ENCODE measurements at places on chromosomes 5 and 9.

- no peak for DNase-seq
Observed at GRCh38 chr5:138560971-138561370, 14.2 kb downstream of the HSPA9 start.

DNA sequence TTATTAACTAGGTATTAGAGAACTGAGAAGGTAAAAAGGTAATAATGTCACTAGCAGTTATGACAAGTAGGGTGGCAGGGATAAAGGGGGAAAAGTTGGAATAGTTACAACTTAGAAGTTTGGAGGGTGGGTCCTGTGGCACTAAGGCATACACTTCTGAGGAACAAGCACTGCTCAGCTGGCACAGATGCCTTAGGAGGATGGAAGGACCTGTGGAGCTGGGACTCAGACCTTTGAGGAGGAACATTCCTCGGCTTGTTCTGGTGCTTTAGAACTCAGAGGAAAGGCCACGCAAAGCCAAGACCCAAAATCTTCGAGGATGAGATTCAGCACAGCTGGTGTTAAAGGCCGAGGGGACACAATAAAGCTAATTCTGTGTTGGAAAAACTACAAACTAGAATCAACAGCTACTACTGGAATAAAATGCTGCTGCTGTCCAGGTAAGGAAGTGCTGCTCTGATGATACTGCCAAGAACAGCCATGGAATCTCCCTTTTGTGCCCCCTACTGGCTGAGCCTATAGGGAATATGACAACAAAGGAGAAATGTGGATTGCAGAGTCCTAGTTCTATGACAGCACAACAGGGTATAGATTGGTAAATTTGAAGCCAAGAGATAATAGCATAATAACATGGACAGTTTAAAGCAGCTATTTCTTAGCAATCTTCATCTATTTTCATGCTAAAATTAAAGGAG is 126.7 kb downstream of the SLC25A46 start:
- DNase-seq, result peak; percentile 36

GRCh38 chr5:27129926-27130325 is 91.5 kb upstream of the CDH9 start:
- no peak for DNase-seq

DNA sequence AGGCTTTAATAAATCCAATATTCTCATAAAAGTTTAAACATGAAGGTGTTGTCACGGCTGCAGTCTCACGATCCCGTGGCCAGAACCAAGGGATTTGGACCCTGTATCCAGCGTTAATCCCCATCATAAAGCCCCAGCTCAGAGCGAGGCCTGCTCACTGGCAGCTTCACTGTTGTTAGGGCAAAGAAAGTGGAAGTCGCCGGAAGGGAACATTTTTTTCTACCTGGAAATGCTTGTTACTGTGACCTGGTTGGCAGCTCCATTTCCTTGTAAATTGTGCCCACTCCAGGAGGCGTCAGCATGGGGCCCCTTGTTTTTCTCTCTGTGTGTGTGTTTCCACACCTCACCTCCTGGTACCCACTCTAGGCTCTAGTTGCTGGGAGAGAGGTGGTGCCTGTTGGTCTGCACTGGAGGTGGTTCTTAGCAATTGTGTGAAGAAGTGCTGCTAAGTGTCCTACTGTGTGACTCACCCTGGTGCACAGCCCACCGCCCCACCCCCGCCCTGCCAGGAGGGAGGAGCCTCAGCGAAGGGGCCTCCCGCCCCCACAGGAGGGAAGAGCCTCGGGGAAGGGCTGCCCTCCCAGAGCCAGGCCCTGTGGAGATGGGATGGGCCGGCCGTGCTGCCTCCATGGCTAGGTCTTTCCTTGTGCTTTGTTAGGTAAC is 105.1 kb downstream of the EHMT1 start:
- DNase-seq, result peak; percentile 21

DNA sequence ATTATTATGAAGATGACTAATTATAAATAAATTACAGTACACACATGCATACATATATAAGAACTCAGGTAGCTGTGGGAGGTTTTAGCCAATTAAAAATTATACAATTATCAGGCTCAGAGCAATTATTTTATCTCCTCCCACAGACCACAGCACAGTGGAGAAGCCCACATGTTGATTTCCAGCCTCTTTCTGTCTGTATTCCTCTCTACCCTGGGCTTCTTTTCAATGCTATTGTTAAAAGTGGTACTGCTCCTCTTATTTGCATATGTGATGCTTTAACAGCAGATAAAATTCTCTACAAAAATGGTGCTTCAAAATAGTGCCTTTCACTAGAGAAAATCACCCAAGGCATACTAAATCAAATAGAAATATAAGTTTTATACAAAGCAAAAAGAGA is 218.7 kb downstream of the NFIB start:
- DNase-seq, result no peak

DNA sequence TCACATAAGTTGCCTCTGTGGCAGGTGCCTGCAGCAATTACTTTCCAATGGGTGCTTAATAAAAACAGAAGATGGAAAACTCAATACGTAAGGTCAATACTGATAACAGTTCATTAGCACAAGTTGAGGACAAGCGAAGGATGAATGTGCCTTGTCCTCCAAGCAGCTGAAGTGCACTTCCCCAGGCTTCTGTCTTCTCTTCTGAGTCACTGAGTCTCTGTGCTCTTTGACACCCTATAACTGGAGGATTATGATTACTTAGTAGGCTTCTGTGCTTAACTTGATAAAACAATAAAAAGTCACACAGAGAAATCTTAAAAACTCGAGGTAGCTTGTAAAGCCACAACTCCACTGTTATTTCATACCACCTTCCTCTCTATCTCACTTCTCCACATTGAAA is 216.6 kb upstream of the ADCY2 start:
- no peak for DNase-seq

- DNase-seq, result peak; percentile 83
Observed at GRCh38 chr5:32928761-32929160, 217.6 kb downstream of the NPR3 start.

GRCh38 chr9:119370816-119371215 is 1.6 kb upstream of the BRINP1 start:
- peak; percentile 34 for DNase-seq

DNA sequence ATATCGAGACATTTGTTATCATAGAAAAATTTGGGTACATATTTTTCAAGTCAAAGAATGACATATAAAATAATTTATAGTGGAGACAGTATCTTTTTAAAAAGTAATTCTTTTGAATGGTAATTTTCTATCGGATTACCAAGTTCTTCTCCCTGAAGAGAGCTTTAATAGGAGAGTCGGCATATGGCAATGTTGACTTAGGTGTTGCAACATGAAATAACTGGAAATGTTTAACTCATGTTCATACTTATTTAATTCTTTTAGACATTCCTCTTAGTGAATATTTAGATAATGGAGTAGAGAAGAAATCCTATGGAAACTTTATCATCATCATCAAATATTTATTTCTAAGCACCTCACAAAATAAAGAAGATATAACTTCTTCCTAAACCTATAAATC is 118.2 kb upstream of the CTNND2 start:
- no peak for DNase-seq

- no peak for DNase-seq
Observed at GRCh38 chr5:147819261-147819770, 12.2 kb downstream of the SPINK1 start.

- DNase-seq, result peak; percentile 81
Observed at GRCh38 chr5:72788866-72789505, 27.5 kb upstream of the TNPO1 start.

DNA sequence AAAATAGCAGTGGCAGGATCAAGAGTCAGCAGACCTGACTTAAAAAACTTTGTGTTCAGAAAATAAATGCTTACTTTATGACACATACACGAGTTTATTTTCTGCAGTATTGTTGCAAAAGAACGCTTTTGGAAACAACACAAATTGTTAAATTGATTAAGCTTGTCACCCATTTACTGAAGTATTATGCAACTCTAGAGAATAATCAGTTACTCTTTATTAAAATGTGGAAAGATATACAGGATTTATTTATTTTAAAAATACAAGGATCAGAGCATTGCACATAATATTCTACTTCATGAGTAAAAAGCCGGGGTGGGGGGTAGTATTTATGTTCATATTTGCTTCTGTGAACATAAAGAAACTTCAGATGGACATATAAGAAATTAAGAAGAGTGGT is 20.0 kb downstream of the FYB1 start:
- DNase-seq, result no peak

DNA sequence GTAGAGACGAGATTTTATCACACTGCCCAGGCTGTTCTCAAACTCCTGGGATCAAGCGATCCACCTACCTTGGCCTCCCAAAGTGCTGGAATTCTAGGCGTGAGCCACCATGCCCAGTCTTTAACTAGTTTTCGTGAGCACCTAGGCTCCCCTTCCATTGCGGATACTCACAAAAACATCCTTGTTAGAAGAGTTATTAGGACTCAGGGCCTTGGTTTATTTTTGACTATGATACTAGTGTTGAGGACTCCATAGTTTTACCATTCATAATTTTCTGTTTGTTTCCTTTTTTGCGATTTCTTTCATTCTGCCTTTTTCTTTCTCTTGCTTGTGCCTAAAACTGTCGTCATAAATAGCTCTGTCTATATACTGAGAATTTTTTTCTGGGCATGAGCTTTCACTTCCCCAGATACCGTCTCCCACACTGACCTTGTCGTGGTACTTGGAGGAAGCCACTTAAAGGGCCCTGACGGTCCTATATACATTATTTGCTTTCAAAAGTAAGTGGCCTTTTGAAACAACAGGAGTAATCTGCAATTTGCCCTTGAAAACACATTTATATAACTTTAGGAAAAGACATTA is 5.2 kb downstream of the F2R start:
- DNase-seq, result no peak

GRCh38 chr5:122262103-122262502 is 49.9 kb upstream of the SNCAIP start:
- DNase-seq, result peak; percentile 52

DNA sequence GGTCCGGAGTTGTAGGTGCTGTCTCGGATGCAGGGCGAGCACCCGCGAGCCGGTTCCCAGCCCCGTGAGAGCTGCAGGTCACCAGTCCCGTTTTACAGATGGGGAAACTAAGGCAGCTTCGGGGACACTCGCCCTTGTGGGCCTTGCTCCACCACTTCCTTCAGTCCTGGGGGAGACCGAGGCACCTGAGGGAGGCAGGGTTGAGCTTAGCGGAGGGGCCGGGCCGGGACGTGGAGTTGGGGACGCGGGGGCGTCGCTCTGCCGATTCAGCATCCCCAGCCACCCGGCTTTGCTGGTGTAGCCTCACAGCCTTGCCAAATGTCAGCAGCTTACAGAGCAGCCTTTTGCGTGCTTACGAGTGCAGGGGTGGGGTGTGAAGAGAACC is 530 bp downstream of the BBLN start:
- peak; percentile 36 for DNase-seq

GRCh38 chr9:79236466-79236865 is 335.3 kb upstream of the TLE4 start:
- peak; percentile 24 for DNase-seq

GRCh38 chr5:140142856-140143255 is 17.1 kb downstream of the IGIP start:
- DNase-seq, result no peak

DNA sequence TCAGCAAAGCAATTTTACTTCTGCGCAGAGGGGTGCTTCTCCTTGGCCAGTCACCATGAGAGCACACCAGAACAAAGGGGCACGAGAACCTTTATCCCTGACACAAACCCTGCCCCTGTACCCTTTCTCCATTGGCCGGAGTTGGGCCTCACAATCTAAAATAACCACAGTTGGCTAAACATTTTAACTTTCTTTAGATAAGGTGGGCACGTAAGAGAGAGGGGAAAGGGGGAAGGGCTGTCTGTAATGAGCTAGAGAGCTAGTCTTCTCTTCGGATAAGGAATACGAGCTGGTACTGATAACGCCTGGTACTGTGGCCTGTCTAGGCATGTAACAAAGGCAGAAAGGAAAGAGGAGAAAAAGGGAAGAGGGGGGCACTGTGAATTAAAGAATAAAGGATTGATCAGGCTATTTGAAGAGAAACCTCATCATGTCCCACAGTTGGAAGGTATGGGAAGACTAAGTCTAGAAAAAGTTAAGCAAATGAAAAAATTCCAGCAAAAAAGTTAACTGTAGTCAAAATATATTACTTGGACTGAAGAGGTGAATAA is 1.8 kb upstream of the IARS1 start:
- DNase-seq, result no peak

- DNase-seq, result peak; percentile 23
Observed at GRCh38 chr9:133701981-133702797, 36.0 kb downstream of the SARDH start.

- no peak for DNase-seq
Observed at GRCh38 chr9:37029304-37029775, 4.7 kb downstream of the PAX5 start.

GRCh38 chr5:166961913-166962312 is 1329.5 kb upstream of the WWC1 start:
- no peak for DNase-seq

GRCh38 chr5:180353980-180354452 is 880 bp upstream of the GFPT2 start:
- DNase-seq, result no peak
